LHCN-M2 (cell line): ENCODE measurements at places on chromosomes 1 and 21.

DNA sequence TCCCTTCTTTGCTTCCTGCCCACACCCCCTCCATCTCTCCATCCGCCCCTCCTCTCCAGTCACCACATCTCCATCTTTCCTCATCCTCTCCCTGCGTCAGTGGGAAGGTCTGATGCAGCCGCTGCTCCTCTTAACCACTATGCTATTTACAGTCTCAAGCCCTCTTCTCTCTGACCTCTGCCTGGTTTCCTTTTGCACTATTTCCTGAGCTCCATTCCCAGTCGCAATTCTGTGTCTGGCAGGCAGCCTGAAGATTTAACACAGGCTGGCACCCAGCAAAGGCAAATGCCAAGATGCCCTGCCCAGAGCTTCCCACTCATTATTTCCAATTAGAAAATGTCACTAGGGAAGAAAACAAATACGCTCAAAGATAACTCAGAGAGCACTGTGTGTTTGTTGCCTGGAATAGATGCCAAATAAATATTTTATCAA is 89.6 kb upstream of the LPGAT1 start:
- peak; percentile 24 for DNase-seq

DNA sequence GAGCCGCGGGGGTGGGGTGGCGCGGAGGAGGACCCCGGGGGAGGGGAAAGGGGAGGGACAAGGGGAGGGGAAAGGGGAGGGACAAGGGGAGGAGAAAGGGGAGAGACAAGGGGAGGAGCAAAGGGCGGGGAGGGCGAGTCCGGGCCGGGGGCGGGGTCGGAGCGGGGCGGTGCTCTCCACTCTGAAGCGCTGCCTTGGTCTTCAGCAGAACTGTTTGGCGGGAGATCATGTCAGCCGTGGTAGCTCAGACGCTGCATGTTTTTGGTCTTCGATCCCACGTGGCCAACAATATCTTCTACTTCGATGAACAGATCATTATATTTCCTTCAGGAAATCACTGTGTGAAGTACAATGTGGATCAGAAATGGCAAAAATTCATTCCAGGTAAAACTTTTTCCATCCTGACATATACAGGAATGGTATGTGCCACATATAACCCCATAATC is 420 bp downstream of the CFAP57 start:
- peak; percentile 83 for DNase-seq

GRCh38 chr21:25643486-25643885 is 4.4 kb downstream of the JAM2 start:
- DNase-seq: no peak

- no peak for DNase-seq
These were observed 225.9 kb upstream of the CSF3R start for GRCh38 chr1:36708587-36708986.

- DNase-seq: peak; percentile 93
These were observed 85.7 kb downstream of the DYRK1A start for GRCh38 chr21:37452227-37452626.

- peak; percentile 26 for DNase-seq
These were observed 3.5 kb downstream of the GCLM start for GRCh38 chr1:93905734-93906133.

- DNase-seq: no peak
These were observed 16.8 kb downstream of the IFFO2 start for GRCh38 chr1:18939398-18940302.

DNA sequence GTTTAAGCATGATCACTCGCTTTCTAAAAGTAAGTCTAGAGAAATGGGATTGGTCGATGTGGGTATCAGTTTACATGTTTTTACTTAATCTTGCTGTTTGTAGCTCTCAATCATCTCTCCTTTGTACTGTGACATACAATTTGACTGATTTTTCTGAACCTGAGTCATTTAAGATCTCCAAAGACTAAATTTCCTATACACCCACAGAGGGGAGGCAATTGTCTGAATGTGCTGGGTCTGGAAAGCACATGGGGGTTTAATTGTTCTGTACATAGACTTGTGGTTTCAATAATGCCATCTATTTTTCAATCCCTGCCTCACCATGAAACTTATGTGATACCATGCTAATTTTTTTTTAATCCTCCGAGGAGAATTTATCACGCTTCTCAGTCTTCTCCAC is 65.8 kb downstream of the USP25 start:
- DNase-seq: no peak

GRCh38 chr1:29052941-29053340 is 70.8 kb downstream of the TMEM200B start:
- no peak for DNase-seq

DNA sequence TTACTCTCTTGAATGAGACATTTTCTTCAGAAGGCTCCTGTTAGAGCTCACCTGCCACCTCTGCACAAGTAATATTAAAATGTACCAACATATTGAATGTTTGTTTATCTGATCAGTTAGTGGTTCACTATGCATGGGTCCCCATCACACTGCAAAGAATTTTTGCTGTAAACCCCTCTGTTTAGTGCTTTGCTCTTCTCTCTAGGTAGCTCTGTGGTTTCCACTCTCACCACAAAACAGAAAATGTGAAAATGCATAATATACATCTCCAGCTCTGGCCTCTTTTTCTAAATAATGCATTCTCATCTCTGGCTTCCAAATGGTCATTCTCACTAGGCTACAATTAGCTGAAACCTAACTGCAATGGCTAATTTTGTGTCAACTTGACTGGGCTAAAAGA is 176.7 kb downstream of the TRIM33 start:
- DNase-seq: no peak

DNA sequence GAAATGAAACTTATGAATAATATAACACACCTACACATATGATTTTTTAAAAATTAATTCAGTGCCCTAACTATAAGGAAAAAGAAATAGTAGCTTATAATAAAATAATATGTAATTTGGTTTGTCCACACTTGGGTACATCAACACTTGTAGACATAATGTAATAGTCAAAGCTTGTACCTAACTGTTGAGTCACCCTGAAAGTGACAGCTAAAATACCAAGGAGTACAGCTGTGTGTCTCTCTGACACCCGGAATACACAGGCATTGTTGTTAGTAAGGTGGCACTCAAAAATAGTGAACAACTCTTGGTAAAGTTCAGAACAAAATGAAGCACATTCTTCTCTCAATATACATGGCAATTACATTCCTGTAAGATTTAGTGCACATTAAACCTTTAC is 243.4 kb downstream of the TRABD2B start:
- no peak for DNase-seq

DNA sequence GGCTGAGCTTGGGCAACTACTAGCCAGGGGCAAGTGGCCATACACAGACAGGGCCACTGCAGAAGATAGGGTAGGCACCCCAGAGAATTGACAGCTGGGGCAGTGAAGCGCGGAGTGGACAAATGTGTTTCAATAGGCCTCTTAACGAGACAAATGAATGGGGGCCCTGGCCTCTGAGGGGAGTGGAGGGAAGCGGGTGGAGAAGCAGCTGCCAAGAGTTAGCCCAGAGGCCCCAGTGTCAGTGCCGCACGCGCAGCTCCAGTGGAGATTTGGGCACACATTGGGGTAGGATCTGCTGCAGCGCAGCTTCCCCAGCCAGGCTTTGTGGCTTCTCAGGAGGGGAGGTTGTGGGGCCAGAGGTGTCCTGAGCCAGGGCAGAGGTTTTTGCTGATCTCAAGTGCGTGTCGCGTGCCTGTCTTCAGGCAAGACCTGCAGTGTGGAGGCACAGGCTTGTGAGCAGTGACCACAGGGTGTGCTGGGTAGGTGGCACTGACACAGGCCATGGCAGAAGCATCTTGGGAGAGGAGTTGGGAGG is 16.9 kb downstream of the PTPRF start:
- no peak for DNase-seq

GRCh38 chr1:33985656-33986055 is 121.8 kb downstream of the HMGB4 start:
- DNase-seq: no peak

- no peak for DNase-seq
These were observed 145.1 kb upstream of the CTTNBP2NL start for GRCh38 chr1:112250892-112251291.

GRCh38 chr1:5967351-5968160 is 24.7 kb downstream of the NPHP4 start:
- no peak for DNase-seq

- peak; percentile 15 for DNase-seq
These were observed 44.1 kb upstream of the EIF4G3 start for GRCh38 chr1:21220815-21221214.

DNA sequence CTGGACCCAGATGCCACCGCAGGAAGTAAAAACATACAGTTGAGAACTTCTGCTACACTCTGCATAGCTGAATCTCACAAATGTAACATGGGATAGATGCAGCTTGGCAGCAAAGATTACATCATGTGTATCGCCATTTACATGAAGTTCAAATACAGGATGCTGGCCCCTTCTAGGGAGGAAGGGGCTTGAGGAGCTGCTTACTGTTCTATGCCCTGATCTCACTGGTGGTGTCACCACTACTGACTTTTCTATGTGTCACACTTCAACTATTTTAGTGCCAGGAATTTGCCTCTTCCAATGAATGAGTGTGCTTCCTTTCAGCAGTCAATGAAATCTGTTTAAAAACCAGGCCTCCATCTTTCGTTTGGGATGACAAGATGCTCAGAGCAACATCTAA is 31.1 kb downstream of the MRAP start:
- peak; percentile 49 for DNase-seq

GRCh38 chr1:26327956-26328362 is 10.2 kb downstream of the CD52 start:
- DNase-seq: no peak

GRCh38 chr1:204449678-204450280 is 38.2 kb upstream of the PPP1R15B start:
- DNase-seq: no peak

- DNase-seq: no peak
These were observed 475.6 kb upstream of the B3GALT2 start for GRCh38 chr1:193662030-193662429.

- no peak for DNase-seq
These were observed 35.7 kb upstream of the DUSP10 start for GRCh38 chr1:221777431-221778072.

GRCh38 chr1:69673321-69673720 is 105.6 kb downstream of the LRRC7 start:
- no peak for DNase-seq

GRCh38 chr21:34836103-34836932 is 167.5 kb downstream of the CLIC6 start:
- peak; percentile 98 for DNase-seq

GRCh38 chr1:59008599-59009347 is 224.9 kb upstream of the JUN start:
- peak; percentile 46 for DNase-seq

GRCh38 chr1:18319099-18319498 is 161.6 kb upstream of the KLHDC7A start:
- DNase-seq: no peak

DNA sequence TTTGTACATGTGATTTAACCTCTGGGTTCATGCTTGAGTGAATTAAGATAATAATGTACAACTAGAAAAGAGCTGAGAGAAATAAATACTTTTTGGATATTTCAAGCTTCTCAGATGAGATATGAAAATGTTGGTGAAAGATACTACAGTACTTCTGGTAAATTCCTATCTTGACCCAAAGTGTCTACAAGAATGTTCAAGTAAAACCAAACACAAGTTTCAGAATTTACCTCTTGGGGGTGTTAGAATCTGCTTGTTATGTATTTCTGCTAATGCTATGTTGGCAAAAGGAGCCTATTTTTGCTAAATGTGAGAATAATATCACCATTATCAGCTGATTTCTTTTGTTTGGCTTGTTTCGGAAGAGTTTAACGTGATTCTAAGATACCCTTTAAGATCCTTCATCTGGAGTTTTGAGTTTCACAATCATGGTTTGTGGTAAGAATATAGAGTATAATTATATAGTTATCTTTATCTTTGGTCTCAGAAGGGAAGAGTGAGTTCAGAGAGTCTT is 388.5 kb downstream of the LMO4 start:
- DNase-seq: no peak

DNA sequence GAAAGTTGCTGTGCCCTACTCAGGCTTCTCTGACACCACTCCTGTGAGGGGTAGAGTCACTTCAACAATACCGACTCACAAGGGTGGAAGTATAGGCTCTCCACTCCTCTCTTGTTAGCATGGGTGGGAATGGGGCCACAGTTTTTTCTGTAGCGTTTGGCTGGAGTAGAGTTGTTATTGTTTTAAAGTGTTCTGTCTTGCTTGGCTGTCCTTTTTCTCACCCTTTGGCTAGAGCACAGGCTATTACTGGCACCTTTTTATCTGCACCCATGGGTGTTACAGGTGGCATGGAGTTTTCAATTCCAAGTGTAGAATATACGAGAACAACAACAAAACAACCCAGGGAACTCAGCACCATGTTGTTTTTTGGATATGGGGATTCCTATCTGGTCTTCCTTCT is 74.3 kb upstream of the CD5L start:
- no peak for DNase-seq

- DNase-seq: no peak
These were observed 28.4 kb upstream of the C1orf159 start for GRCh38 chr1:1144122-1144842.

GRCh38 chr1:205354259-205355074 is 2.3 kb downstream of the KLHDC8A start:
- peak; percentile 65 for DNase-seq

DNA sequence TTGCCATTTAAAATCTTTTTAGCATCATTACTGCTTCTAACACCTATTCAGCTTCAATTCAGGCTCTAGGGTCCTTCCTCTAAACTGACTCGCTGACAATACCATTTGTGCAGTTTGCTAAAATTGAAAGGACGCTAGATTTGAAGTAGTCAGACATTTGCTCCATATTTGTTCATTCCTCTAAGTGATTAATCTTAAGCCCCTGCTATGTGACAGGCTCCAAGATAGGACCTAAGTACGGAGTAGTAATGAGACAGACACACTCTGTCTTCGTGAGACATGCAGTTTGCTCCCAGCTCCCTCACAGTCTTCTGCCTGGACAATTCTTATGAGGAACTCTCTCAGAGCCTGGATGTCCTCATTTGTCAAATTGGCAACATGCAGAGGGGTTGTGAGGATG is 26.1 kb upstream of the CD53 start:
- DNase-seq: no peak

DNA sequence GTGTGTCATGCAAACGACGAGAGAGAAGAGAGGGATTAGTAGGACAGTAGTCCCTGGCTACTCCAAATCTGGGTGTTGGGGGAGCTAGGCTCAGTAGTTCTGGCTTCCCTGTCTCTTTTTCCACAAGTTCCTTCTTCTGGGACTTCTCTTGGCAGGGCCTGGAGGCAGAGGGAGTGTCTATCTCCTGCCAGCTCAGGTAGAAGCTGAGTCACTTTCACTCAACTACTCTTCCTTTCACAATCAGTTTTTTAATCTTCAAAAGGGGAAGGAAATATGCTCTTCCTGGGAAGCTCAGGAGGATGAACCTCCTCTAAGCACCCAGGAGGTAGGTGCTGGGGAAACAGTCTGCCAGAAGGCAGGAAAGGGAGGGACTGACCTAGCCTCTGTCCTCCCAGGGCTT is 35.2 kb upstream of the MAGOH start:
- no peak for DNase-seq

DNA sequence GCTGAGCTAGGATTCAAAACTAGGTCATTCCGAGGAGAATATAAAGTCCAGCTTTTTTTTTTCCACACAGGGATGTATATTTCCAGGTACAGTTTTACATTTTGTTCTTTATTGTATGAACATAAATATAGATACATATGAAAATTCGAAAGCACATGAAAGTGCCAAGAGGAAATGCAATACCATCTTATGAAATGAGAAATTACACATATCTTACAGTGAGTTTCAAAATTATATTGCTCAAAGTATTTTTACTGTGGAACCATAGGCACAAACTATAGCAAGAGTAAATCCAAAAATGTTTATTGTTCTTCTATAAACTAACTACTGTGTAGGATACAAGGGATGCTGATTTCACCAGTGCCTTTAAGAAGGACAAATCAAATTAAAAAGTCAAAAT is 39.0 kb downstream of the PTPRC start:
- no peak for DNase-seq
